ENCODE measurements at places on chromosomes 7 and 10.

DNA sequence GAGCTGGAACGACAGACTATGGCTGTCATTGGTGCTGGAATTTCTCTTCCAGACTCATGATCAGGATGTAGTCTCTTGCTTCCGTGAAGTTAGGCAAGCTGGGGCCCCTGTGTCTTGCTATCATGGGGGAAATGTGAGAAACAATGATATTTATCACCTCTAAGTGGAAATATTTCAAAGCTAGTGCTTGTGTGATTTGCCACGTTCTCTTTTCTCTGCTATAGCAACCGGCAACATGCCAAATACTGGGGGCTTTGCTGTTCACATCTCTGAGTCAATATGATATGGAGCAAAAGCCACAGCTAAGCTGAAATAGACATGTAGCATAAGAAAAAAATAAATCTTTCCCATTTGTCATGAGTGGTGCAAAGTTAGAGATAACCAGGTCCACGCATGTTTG, 668.2 kb upstream of the IGFBP3 start:
- no peak for DNase-seq

GRCh38 chr10:116785867-116786266, 43.5 kb upstream of the HSPA12A start:
- no peak for DNase-seq

DNA sequence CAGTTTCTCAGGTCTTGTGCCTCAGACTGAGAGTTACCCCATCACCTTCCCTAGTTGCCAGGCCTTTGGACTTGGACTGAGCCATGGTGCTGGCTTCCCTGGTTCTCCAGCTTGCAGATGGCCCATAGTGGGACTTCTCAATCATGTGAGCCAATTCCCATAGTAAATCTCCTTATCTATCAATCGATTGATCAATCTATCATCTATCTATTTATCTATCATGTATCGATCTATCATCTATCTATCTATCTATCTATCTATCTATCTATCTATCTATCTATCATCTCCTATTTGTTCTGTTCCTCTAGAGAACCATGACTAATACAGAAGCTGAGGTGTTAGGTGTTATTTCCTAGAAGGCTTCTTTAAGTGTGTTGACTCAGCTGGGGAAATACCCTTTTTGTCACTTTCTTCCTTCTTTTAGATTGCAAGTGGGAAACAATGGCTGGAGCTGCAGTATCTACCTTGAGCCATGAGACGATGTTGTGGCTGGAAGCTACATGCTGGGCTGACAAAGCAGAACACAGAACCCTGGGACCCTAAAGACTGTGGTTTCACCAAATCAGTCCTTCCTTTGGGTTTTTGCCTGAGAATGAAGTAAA, 234.7 kb upstream of the GLI3 start:
- no peak for DNase-seq

DNA sequence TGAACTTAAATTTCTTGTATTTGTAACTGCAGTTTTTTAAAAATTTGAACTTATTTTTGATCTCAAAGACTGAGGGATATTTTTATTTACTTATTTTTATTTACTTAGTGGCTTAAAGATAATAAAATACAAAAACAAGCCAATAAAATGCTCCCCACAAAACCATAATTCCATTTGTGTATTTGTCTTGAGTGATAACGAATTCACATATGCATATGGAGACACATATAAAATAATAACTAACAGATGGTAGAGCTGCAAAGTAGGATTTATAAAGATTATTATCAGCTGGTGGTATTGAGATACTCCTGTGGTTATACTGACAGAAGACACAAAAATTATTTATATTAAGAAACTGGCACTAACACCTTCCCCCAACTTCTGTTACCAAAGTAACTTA, 90.2 kb upstream of the RPA3 start:
- DNase-seq = no peak

DNA sequence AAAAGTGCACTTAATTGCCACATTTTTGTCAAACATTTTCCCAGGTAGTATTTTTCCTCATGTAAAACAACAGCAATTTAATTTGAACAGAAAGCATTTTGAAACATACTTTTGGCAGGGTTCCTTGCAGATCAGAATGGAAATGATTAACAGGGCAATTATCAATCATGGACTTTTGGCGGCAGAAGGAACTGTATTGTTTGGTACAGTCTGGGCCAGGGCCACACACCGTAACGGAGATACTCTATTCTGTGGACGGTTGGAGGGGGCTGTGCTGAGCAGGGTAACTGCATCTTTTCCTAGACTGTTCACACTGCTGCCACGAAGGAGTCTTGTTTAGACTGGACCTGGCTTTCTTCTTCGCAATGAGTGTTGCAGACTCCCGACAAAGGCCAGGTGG, 62.3 kb downstream of the EGFR start:
- no peak for DNase-seq

Data from smooth muscle cell of the brain vasculature (primary cell).